H9 (cell line): ENCODE measurements at places on chromosomes 3 and 15. TPM values are rescaled to one million over a fixed set of nuclear protein-coding genes. Genes with fewer than 3 reads are reported as not detected.

DNA sequence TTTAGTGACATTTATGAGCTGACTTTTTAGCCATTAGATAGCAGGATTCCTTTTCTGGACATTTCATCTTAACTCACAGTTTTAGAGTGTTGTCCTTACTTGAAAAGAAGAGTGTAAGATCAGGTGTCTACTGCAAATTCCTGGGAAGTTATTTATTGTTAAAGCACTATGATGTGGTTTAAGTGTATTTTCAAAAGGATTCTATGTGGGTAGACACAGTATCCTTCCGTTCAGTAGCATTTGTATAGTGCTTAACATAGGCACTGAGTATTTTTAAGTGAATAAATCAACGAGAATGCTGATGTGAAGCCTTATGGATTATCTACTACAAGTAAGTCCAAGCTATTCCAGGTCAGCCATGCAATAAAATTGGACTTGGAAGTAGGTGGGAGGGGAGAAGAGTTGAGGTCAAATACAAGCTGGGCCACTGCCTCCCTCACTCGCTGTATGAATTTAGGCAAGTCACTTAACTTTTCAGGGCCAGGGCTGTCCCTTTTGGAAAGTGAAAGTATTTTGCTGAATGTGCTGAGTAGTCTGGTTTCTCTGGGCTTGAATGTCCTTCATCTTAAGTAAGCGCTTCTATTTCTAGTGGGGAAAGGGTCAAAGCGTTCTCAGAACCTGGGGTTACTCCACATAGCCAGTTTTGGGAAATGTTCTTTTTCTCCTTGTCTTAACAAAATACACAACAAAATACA, 48.6 kb downstream of the GAP43 start:
- H3K4me1 ChIP-seq: peaks cover 2% of the 10 kb centered on the region; the same call in 1 of the 2 replicates
- no peak overlapping the region for H3K4me3 ChIP-seq
- no peaks in the 10 kb centered on the region for H3K36me3 ChIP-seq
- no peaks in the 10 kb centered on the region for H3K27me3 ChIP-seq
- no peak overlapping the region for H3K27ac ChIP-seq

DNA sequence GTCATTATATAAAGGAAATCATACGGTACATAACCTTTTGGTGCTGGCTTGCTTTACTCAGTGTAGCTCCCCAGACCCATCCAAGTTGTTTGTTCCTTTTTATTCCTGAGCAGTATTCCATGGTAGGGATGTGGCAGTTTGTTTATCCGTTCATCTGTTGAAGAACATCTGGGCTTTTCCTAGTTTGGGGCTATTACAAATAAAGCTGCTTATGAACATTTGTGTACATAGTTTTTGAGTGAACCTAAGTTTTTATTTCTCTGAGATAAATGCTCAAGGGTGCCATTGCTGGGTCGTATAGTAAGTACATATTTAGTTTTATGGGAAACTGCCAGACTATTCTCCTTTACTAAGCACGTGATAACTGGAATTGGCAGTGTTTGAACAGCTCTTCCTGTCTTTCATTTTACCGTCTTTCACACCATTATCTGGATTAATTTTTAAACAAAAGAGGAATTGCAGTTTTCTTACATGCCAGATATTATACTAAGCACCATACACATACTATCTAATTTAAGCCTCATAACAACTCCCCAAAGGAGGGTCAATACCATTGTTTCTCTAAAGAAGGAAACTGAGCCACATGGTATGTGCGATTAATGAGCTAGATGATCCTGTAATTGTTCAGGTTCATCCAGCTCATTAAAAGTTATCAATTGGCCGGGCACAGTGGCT, 85.6 kb downstream of the PTPRG start:
- H3K36me3 ChIP-seq: peaks cover 49% of the 10 kb centered on the region
- peaks cover 4% of the 10 kb centered on the region; the same call in 1 of the 2 replicates for H3K4me1 ChIP-seq
- no peaks in the 10 kb centered on the region for H3K27me3 ChIP-seq
- no peak overlapping the region for H3K27ac ChIP-seq

DNA sequence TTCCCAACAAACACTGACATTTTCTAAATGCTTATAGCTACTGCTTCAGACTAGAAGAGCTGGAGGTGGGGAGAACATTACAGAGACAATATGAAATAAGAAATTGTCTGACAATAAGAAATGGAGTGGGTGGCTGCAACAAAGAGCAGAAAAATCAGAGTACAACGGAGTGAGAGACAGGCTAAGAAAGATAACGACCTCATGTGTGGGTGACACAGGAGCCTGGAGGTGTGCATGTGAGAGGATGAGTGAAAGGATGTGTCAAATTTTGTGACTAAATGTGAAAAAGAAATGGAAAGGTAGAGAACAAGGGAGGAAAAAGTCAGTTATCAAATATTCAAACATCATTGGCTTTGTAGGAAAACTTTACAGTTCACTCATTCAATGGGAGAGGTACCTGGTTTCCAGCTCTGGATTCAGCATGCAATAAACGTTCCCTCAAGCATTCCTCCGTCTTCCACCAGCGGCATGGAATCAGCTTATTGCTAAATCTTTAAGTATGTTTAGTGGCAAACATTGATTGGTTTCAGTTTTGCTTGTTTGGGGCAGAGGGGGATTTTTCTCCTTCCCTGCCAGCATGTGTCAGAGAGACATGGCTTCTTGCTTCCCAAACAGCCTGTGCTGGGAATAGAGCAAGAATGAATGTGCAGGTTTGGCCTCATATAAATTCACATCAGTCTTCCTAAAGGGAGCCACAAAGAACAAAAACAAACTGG, 103.8 kb upstream of the CHRM5 start:
- no peak overlapping the region for H3K27ac ChIP-seq
- peaks cover 2% of the 10 kb centered on the region; the same call in 1 of the 2 replicates for H3K36me3 ChIP-seq
- no peak for DNase-seq
- no peaks in the 10 kb centered on the region for H3K27me3 ChIP-seq

GRCh38 chr15:71807691-71808091, 2.7 kb upstream of the NR2E3 start:
- H3K27me3 ChIP-seq: no peaks in the 10 kb centered on the region
- H3K27ac ChIP-seq: no peak overlapping the region
- H3K4me1 ChIP-seq: peaks cover 7% of the 10 kb centered on the region; the same call in 1 of the 2 replicates
- H3K36me3 ChIP-seq: no peaks in the 10 kb centered on the region; the same call in 2 of the 3 replicates
- peak overlapping the region; percentile 15; the same call in 1 of the 2 replicates for H3K4me3 ChIP-seq

GRCh38 chr15:34889476-34889875, 80.1 kb downstream of the AQR start:
- H3K4me1 ChIP-seq: no peaks in the 10 kb centered on the region
- H3K27me3 ChIP-seq: no peaks in the 10 kb centered on the region
- H3K36me3 ChIP-seq: peaks cover 77% of the 10 kb centered on the region
- DNase-seq: no peak
- H3K4me3 ChIP-seq: no peak overlapping the region

DNA sequence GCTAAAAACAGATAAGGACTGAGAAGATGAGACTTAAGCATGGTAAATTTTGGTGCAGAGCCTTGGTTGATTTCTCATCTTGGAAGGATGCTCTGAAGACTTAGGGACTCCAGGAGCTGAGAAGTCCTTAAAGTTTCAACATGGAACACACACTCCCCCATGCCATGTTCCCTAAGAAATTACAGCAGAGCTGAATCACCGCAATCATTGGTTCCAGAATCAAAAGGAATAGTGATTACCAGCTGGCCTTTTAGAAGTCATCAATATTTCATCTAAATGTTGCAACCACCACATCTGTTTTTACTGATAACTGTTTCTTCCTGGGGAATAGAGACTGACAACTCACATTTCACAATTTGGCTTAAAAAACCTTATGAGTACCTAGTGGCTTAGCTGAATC, 229.3 kb downstream of the MINAR1 start:
- no peaks in the 10 kb centered on the region for H3K4me1 ChIP-seq
- no peak overlapping the region for H3K4me3 ChIP-seq
- no peaks in the 10 kb centered on the region for H3K27me3 ChIP-seq
- DNase-seq: no peak

DNA sequence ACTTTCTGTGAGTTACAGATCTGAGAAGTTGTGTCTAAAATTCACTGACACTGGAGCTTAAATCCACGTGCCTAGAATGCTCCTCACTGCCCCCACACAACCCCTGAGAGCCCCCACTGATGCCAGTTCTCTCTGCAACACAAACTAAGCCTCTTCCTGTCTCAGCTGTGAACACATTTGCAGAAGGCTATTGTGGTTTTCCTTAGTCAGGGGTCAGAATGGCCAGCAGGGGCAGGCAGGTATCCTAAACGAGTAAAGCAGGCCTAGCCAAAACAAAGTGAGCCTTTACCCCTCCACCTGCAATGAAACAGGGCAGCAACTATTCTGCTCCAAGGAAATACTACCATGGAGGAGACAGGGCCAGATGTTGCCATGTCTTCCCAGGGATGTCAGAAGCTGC, 78.6 kb downstream of the FHIT start:
- H3K4me1 ChIP-seq: no peaks in the 10 kb centered on the region; the same call in 1 of the 2 replicates
- no peak overlapping the region for H3K4me3 ChIP-seq
- peak; percentile 68 for DNase-seq
- H3K27me3 ChIP-seq: no peaks in the 10 kb centered on the region
- H3K36me3 ChIP-seq: no peaks in the 10 kb centered on the region

GRCh38 chr3:106333911-106334618, 465.3 kb upstream of the CBLB start:
- no peak overlapping the region for H3K4me3 ChIP-seq
- no peaks in the 10 kb centered on the region for H3K27me3 ChIP-seq
- no peaks in the 10 kb centered on the region for H3K4me1 ChIP-seq
- H3K27ac ChIP-seq: no peak overlapping the region
- H3K36me3 ChIP-seq: no peaks in the 10 kb centered on the region

DNA sequence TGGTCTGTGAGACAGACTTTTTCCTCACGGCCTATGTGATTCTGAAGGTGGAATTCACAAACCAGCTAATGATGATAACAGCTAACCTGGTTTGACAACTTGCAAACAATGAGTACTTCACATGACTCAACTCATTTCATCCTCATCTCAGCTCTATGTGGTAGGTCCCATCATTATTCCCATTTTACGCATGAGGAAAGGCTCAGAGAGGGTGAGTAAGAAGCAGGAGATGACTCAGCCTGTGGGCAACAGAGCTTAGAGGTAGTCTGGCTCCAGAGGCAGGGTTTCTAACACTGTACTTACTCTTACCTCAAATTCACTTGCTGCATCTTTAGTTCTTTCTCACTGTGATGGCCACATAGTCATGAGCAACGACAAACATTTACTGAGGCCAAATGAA, 25.8 kb upstream of the PSMD6 start:
- no peak overlapping the region for H3K4me3 ChIP-seq
- no peaks in the 10 kb centered on the region for H3K27me3 ChIP-seq
- H3K4me1 ChIP-seq: peaks cover 14% of the 10 kb centered on the region; the same call in 1 of the 2 replicates
- H3K27ac ChIP-seq: no peak overlapping the region

- no peak overlapping the region for H3K4me3 ChIP-seq
- H3K27me3 ChIP-seq: peaks cover under 1% of the 10 kb centered on the region; the same call in 1 of the 2 replicates
- no peak for DNase-seq
- no peaks in the 10 kb centered on the region for H3K36me3 ChIP-seq
- H3K4me1 ChIP-seq: peaks cover 5% of the 10 kb centered on the region
- no peak overlapping the region for H3K27ac ChIP-seq
These were observed 11.0 kb downstream of the LEKR1 start for GRCh38 chr3:156837115-156837514.

DNA sequence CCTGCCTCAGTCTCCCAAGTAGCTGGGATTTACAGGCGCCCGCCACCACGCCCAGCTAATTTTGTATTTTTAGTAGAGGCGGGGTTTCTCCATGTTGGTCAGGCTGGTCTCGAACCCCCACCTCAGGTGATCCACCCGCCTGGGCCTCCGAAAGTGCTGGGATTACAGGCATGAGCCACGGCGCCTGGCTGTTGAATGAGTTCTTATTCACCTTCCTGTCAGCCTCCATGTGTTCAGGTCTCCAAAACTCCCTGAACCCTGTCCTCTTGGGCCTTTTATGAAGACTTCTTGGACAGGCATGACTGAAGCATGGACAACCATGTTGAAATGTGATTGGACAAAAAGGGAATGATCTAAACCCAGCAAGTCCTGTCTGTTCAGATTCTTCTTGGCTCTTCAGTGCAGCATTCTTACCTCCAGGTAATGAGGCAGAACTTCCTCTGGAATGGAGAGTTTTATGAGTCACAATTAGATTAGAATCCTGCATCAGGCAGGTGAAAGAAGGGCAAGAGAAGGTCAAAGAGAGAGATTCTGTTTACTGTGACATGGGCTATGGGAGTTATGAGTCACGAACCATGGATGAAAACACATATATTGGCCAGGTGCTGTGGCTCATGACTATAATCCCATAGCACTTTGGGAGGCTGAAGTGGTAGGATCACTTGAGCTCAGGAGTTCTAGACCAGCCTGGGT, 23.1 kb upstream of the EIF4A2 start:
- H3K4me3 ChIP-seq: no peak overlapping the region
- no peaks in the 10 kb centered on the region for H3K4me1 ChIP-seq
- H3K27ac ChIP-seq: no peak overlapping the region
- DNase-seq: no peak
- no peaks in the 10 kb centered on the region for H3K36me3 ChIP-seq

DNA sequence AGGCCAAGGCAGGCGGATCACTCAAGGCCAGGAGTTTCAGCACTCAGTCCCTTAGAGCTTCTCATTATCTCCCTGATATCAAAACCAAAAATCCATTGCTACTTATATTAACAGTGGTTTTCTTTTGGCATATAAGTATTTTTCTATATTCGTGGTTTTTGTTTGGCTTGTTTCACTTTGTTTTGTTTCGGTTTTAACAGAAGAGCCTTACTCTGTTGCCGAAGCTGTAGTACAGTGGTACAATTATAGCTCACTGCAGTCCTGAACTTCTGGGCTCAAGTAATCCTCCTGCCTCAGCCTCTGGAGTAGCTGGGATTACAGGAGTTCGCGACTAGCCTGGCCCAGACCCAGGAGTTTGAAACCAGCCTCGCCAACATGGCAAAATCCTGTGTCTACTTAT, 42.5 kb upstream of the ARHGEF26 start:
- peaks cover 17% of the 10 kb centered on the region for H3K36me3 ChIP-seq
- H3K4me3 ChIP-seq: no peak overlapping the region
- no peak for DNase-seq
- no peaks in the 10 kb centered on the region for H3K4me1 ChIP-seq

DNA sequence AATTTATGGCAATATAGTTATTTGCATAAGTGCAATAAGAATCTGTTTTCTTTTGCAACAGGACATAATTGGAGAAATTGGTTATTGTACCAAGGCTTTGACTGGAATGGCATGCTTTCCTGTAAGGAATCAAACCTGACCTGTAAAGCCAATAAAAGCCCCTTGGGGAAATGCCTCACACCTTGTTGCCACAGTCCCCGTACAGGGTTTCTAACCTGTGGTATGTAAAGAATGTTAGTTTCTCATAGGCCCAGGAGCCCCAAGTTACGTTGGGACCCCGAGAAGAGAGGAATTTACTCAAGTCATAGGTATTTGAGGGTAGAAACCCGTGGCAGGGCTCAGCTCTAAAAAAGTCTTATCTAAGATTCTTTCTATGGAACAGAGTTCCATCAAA, 441.4 kb downstream of the IGSF11 start:
- DNase-seq: no peak
- no peaks in the 10 kb centered on the region for H3K4me1 ChIP-seq
- H3K36me3 ChIP-seq: peaks cover 9% of the 10 kb centered on the region
- H3K27me3 ChIP-seq: no peaks in the 10 kb centered on the region
- no peak overlapping the region for H3K27ac ChIP-seq

- no peak for DNase-seq
- no peaks in the 10 kb centered on the region for H3K36me3 ChIP-seq
- no peaks in the 10 kb centered on the region for H3K4me1 ChIP-seq
- H3K27ac ChIP-seq: no peak overlapping the region
- H3K27me3 ChIP-seq: no peaks in the 10 kb centered on the region
These were observed 877.8 kb downstream of the TUSC7 start for GRCh38 chr3:117587416-117587815.

- H3K27me3 ChIP-seq: no peaks in the 10 kb centered on the region
- H3K4me1 ChIP-seq: no peaks in the 10 kb centered on the region
- no peaks in the 10 kb centered on the region; the same call in 2 of the 3 replicates for H3K36me3 ChIP-seq
- DNase-seq: no peak
These were observed 718.6 kb upstream of the NECTIN3 start for GRCh38 chr3:110352841-110353604.

Gene DAPK2
- 3.5 and 4.6 TPM in 2 replicates for total RNA-seq

Gene PIK3CA
- 9.8 and 12.0 TPM in 2 replicates for total RNA-seq

Gene CDHR4
- not detected in 2 replicates for total RNA-seq

Gene C3orf70
- total RNA-seq: 0.52 and 0.66 TPM in 2 replicates

Gene KNG1
- not detected in 2 replicates for total RNA-seq

Gene CYP1A1
- total RNA-seq: 0.33 TPM in 1 of 2 replicates, not detected in the other

Gene ZBED2
- not detected in 2 replicates for total RNA-seq

Gene OR5K4
- total RNA-seq: not detected in 2 replicates
